ENCODE measurements at places on chromosomes 5 and 9. TPM values are rescaled to one million over a fixed set of nuclear protein-coding genes. Genes with fewer than 3 reads are reported as not detected.
A peak's percentile ranks its signal among the peaks of the same experiment; 100 is the strongest.

Gene TOPORS
- 27.8 TPM for total RNA-seq

Gene IRX4
- not detected for total RNA-seq

Gene ADAMTS2
- total RNA-seq: 18.3 TPM

Gene NXNL2
- 3.2 TPM for total RNA-seq

Gene GRXCR2
- not detected for total RNA-seq

Gene UNC5A
- not detected for total RNA-seq

Gene SEC16A
- 12.2 TPM for total RNA-seq

Gene LCN9
- total RNA-seq: not detected

DNA sequence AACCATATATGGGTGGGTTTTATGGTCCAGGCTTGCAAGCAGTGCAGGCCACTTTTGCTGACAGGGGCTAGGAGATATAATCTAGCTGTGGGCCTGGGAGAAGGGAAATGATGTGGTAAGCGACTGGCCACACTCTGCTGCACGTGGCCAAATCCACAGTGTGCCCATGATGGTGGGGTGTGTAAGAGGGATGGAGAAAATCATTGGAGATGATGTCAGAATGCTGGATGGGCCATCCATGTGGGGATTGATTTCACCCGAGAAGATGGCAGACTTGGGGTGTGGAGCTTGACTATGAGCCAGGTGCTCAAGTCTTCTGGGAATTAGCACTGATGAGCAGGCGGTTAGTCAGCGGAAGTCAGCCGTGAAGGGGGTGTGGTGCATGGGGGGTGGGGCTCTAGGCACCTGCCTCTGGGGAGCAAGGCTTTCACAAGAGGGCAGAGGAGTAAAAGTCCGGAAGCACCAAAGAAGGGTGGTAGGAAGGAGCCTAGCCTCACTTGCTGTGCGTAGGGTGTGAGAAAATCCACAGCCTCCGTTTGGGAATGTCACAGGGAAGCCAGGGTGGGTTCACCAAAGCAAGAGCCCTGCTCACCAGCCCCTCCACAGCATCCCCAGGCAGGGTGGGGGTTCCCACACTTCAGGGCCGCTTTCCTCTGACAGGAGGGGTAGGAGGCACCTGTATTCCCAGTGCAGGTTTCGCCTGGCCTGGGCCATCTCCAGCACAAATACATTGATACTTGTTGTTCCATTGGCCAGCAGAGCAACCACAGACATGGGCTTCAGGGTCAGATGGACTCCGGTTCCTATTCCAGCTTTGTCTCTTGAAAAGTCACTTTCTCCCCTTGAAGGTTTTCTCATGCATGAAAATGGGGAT, 44.5 kb upstream of the ANGPTL2 start:
- peak; percentile 36 for DNase-seq

DNA sequence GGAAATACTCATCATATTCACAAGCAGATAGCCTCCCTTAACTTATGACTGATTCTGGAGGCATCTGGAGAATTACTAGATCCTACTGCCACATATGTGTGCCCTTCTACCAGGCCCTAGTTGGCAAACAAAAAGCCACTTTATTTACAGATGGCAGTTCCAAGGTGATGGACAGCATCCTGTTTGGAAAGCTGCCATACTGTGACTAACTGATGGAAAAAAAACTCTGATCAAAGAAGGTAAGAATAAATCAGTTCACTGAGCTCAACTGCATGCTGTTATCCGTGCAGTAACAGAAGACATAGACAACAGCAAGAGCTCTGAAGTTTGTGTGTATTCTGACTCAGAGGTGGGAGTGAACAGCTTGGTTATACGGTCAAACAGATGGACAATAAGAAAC, 279.8 kb upstream of the POU5F2 start:
- DNase-seq: peak; percentile 74

DNA sequence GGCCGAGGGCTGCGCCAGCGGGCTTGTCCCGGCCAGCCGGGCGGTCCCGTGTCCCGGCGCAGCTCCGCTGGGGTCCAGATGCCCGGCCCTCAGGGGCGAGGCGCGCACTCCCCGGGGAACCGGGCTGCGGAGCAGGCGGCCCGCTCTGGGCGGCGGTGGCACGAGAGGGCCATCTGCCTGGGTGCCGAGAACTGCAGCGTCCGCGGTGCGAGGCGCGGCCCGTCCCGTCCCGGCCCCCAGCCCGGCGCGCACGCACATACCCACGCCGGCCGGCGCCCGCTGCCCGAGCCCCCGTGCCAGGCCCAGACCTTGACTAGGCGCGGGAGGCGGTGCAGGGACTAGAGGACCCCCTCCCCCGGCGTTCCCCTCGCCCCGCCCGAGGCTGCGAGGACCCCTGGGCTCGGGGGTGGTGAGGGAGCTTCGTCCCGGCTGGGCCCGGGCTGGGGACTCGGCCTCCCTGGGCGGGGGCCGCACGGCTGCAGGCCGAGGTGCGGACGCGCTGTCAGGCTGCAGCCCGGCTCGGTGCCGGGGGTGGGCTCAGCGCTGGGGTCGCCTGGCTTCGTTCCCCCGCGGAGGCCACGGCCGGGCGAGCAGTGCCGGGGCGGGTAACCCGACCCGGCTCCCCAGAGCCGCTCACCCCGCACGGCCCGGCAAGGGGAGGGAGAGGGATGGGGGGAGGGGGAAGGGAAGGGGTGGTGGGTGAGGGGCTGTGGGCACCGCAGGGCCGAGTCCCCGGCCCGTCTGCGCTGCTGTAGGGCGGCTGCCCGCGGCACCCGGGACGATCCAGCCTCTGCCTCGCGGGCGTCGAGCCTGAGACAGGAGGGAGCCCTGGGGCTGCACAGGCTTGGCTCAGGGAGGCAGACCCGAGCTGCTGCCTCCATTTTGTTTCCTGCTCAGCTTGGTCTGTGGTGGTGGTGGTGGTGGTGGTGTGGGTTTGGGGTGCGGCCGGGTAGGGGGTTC, 1.2 kb upstream of the NSD1 start:
- DNase-seq: no peak

- DNase-seq: no peak
These were observed 87.9 kb downstream of the KCNT1 start for GRCh38 chr9:135789838-135790291.

DNA sequence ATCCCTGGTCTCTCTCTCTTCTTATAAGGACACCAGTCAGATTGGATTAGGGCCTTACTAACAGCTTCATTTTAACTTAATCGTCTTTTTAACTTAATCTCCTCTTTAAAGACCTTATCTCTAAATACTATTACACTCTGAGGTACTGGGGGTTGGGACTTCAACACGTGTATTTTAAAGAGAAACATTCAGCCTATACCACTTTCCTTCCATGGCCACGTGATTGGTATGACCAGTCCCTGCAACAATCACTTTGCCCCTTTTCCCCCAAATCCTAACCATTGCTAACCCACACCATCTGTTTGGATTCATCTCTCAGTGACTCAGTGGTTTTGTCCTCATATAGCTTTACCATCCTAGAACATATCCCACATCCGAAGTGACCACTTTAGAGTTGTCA, 3.8 kb upstream of the MAN2A1 start:
- DNase-seq: no peak

GRCh38 chr9:126399251-126399650, 72.6 kb downstream of the MVB12B start:
- DNase-seq: peak; percentile 35

- no peak for DNase-seq
These were observed 186.9 kb downstream of the AUH start for GRCh38 chr9:91174772-91175171.

DNA sequence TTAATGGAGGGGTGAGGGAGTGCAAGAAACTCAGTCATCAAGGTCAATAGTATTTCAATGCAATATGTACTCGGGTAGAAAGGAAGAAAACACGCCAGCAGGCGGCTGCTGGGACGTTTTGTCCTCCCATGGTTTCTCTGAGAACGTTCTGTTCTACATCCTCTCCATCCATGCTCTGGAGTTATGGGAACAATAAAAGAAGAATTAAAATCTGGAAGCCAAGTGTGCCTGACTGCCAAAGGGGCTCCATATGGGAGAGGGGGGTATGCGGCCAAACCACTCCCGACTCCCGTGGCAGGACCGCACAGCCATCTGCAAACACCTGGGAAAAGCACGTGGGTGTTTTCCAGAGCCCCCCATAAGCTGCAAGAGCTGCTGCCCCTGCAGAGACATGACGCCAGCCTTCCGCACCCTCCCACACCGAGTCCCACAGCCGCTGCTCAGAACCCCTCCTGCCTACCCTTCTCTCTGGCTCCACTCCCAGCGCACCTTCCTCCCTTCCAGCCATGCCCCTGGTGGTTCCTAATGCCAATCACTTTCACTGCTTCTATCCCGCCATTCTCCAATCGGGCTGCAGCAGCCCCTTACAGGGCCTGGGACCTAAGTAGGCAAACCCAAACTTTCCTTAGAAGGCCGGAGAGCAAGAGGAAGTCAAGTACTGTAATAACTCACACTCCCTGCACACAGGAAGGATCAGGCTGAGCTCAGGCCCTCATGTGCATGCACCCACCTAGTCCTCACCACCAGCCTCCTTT, 241.6 kb downstream of the SYK start:
- no peak for DNase-seq

DNA sequence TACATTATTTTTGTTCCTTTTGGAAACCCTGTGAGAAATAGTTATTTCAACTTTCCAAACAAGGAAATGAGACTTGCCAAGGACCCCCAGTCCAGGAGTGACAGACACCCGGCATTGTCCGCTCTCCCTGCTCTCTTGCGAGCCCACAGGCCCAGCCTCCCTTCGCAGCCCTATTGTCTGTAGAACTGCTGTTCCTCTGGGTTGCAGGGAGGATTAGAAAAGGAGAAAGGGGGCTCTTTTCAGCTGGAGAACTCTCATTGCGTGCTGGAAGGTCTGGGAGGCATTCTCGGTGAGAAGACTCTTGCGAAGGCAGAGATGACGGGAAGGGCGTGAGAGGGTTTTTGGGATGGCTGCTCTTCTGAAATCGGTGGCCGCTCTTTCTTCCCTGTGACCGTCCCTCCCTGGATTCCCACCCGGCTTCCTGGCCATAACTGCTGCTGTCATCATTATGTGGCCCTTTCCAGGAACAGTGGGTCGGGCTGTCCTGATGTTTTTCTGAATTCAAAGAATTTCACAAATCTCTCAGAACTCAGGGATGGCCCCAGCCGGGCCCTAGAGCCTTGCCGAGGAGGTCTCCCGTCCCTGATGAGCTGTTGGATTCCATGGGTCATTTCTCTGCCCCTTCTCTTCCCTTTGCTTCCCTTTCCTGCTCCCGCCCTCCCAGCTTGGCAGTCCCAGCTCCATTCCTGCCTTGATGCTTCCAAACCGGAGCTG, 29.8 kb downstream of the STC2 start:
- DNase-seq: no peak

GRCh38 chr5:172839669-172840431, 5.8 kb downstream of the ERGIC1 start:
- no peak for DNase-seq

GRCh38 chr5:120083851-120084542, 380.1 kb upstream of the PRR16 start:
- DNase-seq: peak; percentile 13

- no peak for DNase-seq
These were observed 97.2 kb downstream of the MVB12B start for GRCh38 chr9:126423916-126424185.

- DNase-seq: peak; percentile 34
These were observed 727 bp downstream of the RHOBTB3 start for GRCh38 chr5:95731571-95732554.

DNA sequence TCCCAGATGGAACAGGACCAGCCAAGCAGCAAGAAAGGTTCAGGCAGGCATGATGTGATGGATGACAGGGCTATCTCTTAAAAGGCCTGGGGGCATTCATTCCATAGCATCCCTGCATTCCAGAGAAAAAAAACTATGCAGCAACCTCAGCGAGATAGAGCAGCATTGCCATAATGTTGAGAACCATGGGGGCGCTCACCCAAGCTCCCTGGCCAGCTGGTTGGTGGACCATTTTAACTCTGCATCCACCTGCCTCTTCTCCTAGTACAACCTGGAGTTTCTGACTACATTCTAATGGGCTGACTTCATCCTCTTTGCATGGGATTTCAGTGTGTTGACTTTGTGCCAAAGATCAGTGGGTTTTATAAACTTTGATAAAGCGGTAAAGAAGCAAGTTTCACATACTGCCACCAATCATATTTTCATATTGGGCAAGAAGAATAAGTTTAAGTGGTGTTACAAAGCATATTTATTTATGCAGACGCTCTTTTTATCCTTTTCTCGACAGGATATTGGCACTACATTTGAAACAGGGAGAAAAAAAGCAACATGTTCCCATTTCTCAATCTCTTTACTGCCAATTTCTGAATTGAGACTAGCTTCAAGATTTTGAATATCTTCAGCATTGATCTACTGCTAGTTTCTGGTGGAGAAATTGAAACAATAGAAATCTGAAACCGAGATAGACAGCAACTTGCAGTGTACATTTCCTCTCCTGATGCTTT, 378.3 kb upstream of the WWC1 start:
- DNase-seq: peak; percentile 7

DNA sequence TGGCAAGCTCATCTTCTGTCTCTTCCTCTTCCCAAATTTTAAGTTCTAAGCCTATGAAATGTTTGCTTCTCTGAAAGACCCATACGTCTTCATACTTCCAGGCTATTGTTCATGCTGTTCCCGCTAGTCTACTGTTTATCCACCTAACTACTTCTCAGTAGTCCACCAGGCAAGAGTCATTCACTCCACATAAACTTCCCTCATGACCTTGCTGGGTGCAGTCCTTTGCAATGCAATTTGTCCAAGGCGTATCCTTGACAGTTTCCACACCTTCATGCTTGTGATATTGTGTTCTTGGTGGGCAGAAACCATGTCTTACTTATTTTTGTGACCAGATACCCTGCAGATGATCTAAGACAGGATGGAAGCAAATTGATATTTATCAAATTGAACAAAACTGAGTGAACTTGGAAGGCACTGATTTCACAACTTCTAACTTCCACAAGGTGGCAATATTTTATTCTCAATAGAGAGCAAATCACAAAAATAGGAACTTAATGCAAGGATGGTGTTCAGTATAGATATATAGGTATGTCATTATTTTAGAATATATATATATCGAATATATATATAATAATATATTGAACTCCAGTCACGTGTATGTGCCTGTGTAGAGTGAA, 30.3 kb downstream of the TYRP1 start:
- DNase-seq: peak; percentile 40

DNA sequence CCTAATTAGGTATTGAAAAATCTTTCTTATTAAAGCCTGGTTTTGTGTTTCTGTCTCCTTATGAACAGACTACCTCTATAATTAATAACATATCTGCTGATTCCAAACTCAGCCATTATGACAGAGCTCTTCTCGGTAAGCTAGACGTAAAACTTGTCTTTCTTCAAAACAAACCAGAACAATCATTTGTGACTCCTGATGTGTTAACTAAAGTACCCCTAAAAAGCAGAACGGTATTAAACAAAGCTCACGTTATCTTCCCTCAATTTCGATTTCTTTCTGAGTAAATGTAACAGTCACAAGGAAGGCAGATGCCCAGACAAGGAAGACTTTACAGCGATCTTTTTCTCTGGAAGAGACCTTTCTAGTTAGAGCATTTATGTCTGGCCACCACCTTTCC, 1.8 kb downstream of the SEMA5A start:
- peak; percentile 22 for DNase-seq

GRCh38 chr5:2112173-2113025, 229.7 kb upstream of the IRX4 start:
- no peak for DNase-seq

DNA sequence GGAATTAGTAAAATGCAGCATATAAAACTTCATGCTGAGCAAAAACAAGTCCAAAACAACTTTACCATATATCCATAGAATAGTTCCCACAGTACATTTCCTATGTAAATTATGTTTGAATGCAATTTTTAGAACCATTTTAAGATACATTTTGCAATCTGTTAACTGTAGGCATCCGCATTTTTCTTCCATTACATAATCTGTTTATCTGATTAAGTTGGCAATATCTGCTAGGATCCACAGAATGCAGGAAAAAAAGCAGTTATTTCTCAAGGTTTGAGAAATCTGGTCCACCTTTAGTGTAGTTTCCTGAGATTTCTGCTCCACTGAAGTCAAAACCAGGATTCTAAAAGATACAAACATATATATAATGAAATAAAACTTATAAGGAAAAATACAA, 6.2 kb downstream of the NUDCD2 start:
- peak; percentile 53 for DNase-seq

Data from IMR-90 (cell line).